ENCODE measurements at places on chromosomes 7 and 10. TPM values are rescaled to one million over a fixed set of nuclear protein-coding genes. Genes with fewer than 3 reads are reported as not detected.

DNA sequence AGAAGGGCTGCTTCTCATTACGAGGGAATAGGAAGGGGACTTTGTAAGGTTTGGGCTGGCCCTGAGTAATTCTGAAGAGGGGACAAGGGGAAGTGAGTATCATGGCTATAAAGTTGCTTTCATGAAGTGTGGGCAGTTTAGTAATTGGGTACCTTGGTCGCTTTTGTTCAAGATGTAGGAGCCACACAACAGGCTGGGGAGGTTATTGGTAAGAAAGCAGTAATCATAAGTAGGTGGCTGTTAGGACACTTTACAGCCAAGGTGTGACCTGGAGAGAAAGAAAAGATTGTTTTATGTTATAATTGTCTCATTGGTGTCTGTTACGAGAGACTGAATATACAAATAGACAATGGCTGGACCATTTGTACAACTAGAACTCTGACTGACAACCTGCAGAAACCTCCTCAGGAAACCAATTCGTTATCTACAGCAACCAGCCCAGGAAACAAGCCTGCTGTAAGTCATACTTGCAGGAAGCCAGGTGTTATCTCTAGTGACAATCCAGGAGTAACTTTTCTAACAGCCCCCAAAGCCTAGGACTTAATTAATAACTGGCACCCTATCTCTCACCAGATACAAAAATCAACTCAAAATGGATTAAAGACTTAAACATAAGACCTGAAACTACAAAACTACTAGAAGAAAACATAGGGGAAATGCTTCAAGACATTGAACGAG lies 5.0 kb upstream of the CCM2 start:
- no peak for DNase-seq

- DNase-seq: no peak
These were observed 59.7 kb upstream of the ATP6V0A4 start for GRCh38 chr7:138857728-138858127.

GRCh38 chr7:101560856-101561255 lies 68.2 kb downstream of the MYL10 start:
- DNase-seq: no peak

The ZP3 gene
- total RNA-seq: 1.7 TPM

Data from sciatic nerve (tissue), 2 donors.